ENCODE measurements at places on chromosomes 2 and 18.

DNA sequence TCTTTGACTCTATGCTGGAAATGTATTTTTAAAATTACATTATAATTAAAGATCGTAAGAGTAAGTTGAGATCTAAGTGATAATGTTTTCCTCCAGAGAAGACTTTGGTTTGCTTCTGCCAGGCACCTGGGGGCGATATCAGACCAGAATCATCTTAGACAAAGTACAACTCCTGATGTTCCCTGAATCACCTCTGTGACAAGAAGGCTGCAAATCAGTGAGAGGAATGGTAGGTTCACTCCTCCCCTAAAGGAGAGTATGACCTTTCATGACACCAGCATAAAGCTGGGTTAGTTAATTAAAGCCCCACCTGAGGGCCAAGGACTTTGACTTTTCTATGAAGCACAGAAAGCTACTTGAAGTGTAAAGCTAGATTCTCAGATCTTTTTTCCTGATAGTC is 114.4 kb upstream of the DTNA start:
- no peak for DNase-seq

DNA sequence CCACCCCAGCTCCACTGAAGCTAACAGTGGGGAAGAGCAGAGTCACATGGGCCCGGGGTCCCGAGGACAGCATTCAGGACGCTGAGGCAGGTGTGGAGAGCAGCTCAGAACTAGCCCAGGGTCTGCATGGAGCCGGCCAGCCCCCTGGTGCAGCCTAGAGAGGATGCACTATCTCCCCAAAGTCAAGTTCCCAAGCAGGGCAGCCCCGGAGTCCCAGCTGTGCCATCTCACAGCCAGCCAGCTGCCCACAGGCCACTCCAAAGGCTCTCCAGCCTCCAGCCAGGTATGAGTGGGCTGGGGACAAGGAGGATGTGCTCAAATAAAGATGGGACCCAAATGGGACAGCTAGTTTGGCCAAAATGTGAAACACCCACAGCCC is 41.0 kb downstream of the BIN1 start:
- DNase-seq, result no peak

DNA sequence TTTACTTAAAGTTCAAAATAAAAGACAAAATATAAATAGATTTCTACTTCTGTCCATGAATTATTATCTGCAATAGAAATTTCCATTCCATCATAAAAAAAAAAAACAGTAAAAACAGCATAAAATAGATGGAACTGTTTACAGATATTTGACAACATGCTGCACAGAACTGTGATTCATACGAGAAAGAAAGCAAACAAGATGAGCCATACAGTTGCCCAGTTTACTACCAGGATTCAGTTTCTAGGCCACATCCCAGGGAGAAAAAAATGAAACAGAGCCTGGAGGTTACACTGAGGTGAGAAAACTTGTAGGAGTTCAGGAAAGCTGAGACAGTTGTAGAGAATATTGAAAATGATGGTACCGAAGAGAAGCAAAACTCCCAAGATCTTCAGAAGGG is 1426.9 kb upstream of the ACVR2A start:
- DNase-seq, result no peak

DNA sequence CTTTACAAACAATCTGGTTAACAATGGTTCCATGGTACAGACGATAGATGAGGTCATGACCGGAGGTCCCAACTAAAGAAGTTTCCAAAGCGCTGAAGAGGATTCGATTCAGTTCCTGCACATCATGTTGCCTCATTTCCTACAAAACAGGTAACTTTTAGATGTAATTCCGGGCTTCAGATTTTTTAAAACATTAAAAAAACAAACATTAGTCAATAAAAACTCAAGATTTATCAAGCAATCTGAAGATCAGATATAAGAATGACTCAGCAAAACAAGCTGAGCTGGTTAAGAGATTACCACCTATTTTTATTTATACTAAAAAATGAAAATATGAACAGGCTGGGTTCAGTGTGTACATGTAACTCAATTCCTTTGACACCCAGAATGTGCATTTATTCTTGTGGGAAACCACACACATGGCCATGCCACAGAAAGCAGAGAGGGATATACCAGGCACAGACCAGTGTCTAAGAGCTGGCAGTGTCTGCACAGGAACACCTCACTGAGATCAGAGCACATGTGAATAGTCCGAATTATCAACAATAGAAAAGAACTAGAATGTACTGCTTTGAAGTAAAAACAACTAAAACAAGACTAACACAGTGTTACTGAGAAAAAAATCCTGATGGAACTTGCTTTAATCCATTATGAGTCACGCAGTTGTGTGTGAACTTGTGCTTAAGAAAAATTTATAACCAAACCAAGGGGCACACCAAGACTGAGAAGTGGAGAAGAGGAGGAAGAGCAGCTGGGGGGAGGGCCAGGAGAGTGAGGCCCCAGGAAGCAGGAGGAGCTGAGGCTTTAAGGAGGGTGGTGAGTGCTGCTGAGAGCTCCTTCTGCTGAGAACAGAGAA is 9.5 kb downstream of the USP40 start:
- no peak for DNase-seq

- no peak for DNase-seq
These were observed 199.9 kb upstream of the FN1 start for GRCh38 chr2:215635788-215636139.

DNA sequence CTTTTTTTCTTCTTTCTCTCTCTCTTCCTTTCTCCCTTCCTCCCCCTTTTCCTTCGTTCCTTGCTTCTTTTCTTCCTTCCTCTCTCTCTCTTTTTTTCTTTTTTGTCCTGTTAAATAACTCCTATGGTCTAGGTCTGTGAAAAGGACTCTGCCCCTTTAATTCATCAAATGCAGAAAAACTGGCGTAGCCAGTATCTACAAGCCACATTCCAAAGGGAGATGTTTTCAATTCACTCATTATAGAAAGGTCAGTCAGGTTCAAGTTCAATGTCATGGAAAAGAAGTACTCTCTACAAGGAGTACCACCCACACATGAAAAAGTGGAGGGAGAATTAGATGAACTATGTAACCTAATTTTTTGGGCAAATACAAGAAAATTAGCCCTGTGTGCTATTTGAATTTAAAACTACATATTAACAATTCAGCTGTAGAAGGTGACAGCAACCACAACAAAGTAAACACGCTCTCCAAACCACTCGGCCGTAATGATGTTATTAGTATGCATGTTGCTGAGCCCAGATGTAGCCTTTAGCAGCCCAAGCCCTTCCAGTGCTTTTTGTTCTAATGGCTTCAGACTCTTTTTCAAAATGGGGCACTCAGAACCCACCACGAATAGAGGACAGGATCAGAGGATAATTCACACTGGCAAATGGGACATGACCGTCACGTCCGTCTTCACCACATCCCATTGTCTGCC is 735.4 kb upstream of the FANCL start:
- no peak for DNase-seq

DNA sequence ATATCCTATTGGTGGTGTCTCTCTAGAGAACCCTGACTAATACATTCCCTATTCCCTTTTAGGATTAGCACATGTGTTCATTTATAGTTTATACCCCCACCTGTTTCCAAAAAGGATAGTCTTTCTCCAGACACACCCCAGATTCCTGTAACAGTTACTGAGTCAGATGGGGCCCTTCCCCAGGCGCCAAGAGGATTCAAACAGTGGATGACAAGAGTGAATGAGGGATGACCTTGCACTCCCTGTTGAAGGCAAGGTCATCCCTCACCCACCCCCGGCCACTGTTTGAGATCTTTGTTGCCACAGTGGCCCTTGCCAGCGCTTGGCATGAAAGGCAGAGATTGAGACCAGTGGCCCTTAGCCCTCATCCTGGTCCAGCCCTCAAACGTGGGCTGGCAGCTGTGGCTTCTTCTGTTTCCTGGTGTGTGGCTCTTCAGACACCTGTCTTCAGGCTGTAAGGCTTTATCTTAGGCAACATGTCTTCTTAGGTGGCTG is 15.3 kb upstream of the REEP1 start:
- no peak for DNase-seq

DNA sequence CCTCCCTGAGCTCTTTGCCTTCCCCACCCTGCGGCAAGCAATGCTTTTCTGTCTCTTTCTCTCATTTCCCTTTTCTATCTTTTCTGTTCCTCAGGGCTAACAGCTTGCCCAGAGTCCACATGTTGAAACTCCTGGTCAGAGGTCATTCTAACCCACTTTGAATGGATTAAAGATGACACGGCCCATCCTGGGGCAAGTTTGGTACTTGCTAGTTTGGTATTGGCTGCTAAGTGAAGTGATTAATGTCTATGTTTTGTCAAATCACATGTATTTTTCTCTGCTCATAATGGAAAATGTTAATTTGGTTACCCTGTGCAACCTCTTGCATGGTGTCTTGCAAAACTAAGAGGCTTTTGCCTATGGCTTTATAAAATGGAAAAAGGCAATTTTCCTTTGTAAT is 960.2 kb downstream of the CNTNAP5 start:
- DNase-seq, result no peak

- DNase-seq, result no peak
These were observed 164.5 kb downstream of the HAUS1 start for GRCh38 chr18:46268671-46269070.

GRCh38 chr18:25825979-25826776 is 264.2 kb downstream of the SS18 start:
- DNase-seq, result no peak

DNA sequence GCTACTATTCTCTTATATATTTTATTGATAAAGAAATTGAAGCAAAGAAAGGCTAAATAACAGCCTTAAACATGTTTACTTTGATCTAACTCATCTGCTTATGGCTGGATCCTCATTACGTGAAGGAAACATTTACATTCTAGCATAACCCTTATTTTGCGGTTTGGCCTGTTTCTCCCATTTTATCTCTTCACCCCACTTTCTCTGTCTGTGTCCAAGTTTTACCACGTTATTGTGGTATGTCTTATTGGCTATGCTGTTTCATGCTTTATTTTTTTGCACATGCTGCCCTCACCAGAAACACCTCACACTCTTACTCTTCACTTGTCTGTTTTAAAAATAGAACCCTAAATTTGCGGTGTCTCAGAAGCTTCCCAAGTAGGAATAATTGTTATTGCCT is 78.5 kb downstream of the RPIA start:
- no peak for DNase-seq

DNA sequence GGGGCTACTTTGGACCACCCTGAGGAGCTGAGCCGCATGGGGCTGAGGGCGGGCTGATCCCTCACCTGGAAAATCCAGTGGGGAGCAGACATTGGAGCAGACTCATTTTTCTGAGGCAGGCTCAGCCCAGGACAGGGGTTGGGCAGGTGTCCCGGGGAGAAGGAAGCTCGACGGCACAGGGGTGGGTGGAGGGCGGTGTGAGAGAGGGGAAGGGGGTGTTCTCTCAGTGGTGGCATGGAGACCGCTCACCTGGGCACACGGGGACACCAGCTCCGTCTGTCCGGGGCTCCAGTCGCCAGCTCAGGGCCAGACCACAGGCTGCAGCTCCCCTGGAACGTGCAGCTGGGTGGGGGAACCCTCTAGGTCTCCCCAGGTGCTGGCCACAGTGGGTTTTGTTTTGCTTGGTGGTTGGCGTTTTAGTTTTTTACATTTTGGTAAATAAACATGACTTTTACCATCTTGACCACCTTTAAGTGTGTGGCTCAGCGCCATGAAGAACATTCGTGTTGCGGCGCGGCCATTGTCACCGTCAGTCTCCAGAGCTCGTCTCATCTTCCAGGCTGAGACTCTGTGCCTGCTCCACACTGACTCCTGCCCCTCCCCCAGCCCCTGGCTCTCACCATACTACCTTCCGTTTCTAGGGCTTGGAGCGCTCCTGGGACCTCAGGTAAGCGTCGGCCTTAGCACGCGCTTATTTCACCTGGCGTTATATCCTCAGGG is 4.3 kb upstream of the MAB21L4 start:
- no peak for DNase-seq

GRCh38 chr2:12804091-12804856 is 87.5 kb downstream of the TRIB2 start:
- no peak for DNase-seq

DNA sequence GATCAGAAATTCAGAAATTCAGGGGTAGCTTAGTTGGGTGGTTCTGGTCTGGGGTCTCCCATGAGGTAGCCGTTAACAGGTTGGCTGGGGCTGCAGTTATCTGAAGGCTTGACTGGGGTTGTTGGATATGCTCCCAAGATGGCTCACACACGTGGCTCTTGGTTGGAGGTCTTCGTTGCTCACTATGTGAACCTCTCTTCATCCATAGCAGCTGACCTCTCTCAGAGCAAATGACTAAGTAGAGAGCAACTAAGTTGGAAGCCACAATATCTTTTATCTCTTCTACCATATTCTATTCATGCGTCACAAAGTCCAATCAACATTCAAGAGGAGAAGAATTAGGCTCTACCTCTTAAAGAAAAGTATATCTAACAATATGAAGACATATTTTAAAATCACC is 38.7 kb upstream of the SERTAD2 start:
- no peak for DNase-seq

DNA sequence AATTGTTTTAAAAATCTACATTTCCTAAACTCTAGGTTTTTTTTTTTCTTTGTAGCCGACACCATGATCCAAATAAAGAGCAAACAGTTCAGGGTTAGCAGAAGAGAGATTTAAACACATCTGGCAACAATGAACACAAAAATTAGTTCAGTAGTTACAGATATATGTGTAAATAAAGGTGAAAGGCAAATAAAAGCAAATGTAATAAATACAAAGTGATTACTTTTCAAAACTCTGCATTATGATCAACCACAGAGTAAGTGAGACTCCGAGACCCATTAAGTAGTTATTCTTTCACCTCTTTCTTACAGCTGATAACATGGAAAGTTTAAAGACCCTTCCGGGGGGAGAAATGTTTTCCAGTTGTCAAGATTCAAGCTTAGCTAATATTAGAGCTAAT is 716 bp downstream of the CALCRL start:
- DNase-seq, result no peak

- no peak for DNase-seq
These were observed 98.1 kb downstream of the ZEB2 start for GRCh38 chr2:144421606-144422510.

- no peak for DNase-seq
These were observed 33.7 kb upstream of the MBOAT2 start for GRCh38 chr2:9037166-9037565.

All from NK-92 treated with Interleukin-12 subunit alpha and Interleukin-12 subunit beta, amount 100 ng/mL, for 24 hours (cell line).